Activated CD8-positive, alpha-beta T cell treated with anti-CD3 and anti-CD28 coated beads, Interleukin-2, amount 10 ng/mL, durations not matched to agents 7 days and 5 days (primary cell): ENCODE measurements at places on chromosomes 6 and 20. TPM values are rescaled to one million over a fixed set of nuclear protein-coding genes. Genes with fewer than 3 reads are reported as not detected.

The GABRR1 gene
- total RNA-seq, result not detected

The FOXQ1 gene
- not detected for total RNA-seq

The KIF16B gene
- total RNA-seq, result 3.4 TPM

The DPPA5 gene
- total RNA-seq, result not detected

The UBE2J1 gene
- total RNA-seq, result 30.3 TPM
